ENCODE measurements at places on chromosomes 3 and 15. TPM values are rescaled to one million over a fixed set of nuclear protein-coding genes. Genes with fewer than 3 reads are reported as not detected.

DNA sequence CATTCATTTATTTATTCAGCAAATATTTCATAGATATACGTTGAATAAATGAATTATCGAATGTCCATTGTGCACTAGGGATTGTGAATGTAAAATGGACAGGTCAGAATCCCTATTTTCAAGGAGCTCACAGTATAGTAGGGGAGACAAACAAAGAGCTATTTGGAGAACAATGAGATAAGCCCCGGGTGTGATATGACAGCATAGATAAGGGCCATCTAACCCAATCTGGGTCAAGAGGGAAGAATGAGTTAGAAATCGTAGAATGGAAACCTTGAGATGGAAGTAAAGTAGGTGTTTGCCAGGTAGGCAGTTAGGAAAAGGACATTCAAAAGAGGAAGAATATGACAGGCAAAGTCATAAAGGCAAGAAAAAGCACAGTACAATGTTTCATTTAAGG lies 132.2 kb upstream of the GOLGA6L4 start:
- DNase-seq, result no peak

Gene CLDN1
- 2.0 TPM for total RNA-seq

DNA sequence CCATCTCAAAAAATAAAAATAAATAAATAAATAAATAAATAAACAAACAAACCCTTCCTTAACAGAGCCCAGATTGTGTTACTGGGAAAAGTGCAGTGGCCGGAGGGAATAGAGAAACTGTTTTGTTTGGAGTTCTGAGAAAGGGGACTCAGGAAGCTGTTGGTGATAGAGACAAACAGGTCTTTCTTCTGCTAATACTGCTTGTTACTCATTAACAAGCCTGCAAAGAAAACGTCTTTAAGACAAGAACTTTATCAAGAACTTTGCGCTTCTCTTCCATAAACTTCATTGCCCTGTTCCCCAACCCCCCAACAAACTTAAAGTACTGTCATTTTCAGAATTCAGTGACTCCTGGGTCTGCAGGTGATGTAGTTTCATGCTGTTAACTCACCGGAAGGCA lies 68.8 kb upstream of the GSK3B start:
- no peak for DNase-seq

- DNase-seq, result no peak
Measured at GRCh38 chr15:87618203-87618725, 638.3 kb downstream of the NTRK3 start.

GRCh38 chr15:76338486-76339304 lies 2.1 kb downstream of the ISL2 start:
- DNase-seq, result no peak

- DNase-seq, result no peak
Measured at GRCh38 chr3:39712413-39713048, 96.9 kb upstream of the MYRIP start.

DNA sequence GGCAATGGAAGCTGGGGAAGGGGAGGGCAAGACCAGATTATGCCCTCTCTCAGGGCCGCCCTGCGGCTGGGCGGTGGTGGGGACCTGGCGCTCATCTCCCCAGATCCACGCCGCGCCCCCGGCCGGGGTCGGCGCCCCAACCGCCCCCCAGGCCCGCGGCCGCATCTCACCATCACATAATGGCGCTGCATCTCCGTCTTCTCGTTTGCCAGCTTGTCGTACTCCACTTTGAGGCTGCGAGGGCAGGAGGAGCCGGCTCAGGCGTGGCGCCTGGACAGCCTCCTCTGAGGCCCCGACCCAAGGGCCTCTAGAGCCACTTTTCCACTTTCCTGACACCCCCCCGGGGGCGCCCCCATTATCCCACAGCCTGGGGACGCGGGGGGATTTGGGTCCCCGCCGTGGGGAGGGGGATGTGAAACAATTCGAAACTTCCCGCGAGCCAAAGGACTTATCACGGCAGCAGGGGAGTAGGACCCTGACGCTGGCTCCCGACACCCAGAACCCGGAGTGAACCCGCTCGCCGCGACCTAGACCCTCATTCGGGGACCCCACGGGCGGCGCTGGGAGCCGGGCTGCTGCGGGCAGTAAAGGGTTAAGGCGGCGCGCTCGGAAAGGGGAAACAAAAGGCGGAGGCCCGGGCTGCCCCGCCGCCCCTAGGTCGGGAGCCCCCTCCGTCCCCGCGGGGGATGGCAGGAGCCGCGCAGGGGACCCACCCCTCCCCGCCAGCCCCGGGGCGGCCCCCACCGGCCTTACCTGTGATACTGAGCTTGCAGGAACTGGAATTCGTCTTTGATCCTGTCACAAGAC lies 2.1 kb downstream of the TLE3 start:
- no peak for DNase-seq

Gene C3orf33
- total RNA-seq, result 0.92 TPM

- no peak for DNase-seq
Measured at GRCh38 chr15:95698951-95699350, 631.5 kb upstream of the NR2F2 start.

DNA sequence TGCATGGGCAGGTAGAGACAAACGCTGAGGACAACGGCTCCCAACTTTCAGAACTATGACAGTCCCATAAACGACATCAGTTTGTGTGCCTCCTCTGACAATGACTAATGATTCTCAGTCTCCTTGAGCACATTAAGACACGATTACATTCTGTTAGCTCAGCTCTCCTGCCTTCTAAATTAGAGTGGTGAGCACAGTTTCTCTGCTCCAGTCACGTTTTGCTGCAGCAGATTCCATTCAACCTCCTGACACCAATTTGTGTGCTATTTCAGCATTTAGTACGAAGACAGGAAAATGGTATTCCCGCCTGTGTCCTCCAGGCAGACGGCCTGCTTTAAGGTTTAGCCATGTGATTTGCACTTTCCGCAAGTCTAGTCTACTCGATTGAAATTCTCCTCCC lies 458.4 kb upstream of the CFAP20DC start:
- DNase-seq, result no peak

- DNase-seq, result no peak
Measured at GRCh38 chr3:49024449-49024848, 2.5 kb downstream of the NDUFAF3 start.

DNA sequence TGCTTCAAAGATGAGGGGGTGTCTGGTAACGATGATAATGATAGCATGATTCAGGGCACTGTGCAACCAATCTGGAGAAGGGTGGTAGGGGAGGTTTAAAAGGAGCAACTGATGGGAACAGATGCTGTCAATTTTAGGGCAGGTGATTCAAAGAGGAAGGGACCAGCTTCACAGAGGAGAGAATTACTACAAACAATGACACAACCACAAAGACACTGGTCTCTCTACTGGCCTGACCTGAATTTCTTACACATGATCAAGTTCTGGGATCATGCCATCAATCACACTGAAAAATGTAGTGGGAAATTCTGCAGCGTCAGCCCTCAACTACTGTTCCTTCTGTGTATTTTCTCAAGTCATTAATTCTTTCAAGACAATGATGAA lies 2.6 kb upstream of the CDV3 start:
- DNase-seq, result no peak

Gene LTK
- total RNA-seq, result 0.35 TPM

GRCh38 chr3:82474711-82475110 lies 713.3 kb upstream of the GBE1 start:
- no peak for DNase-seq

DNA sequence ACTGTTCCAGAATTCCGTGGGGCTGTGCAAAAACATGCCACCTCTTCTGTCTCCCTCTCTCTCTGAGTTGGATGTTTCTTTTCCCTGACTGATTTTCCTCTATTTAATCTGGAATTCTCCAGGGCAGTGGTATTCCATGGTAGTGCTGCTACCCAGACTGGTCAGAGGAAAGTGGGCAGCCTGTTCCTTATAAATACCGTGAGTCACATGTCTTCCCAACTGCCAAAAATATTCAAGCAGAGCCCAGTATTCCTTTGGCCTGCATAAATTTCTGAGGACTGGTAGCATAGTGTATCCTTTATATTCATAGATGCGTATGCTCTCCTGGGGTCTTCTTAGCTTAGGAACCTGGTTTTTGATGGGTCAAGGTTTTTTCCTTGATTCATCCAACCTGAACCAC lies 40.9 kb downstream of the CEMIP start:
- no peak for DNase-seq
